ENCODE measurements at places on chromosomes 12 and 14.

- no peak for DNase-seq
Measured at GRCh38 chr14:26598081-26598671, 343 bp upstream of the NOVA1 start.

DNA sequence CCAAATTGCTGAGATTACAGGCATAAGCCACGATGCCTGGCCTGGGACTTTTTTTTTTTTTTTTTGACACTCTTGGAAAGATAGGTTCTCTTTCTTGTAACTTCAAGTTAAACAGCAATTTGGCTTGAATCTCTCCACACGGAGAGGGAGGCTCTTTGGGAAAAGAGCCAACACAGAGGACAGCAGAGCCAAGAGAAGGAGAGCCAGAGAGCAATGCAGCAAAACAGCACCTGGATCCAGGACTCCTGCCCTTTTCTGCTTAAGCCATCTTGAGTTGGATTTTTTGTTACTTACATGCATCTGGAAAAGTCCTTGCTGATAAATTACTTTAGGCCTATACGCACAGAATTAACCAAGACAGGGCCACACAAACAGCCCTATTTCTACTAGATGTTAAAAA lies 176.8 kb downstream of the APAF1 start:
- no peak for DNase-seq

GRCh38 chr14:104843442-104844305 lies 21.4 kb upstream of the CEP170B start:
- DNase-seq: no peak

GRCh38 chr12:76883811-76884210 lies 5.0 kb upstream of the CSRP2 start:
- no peak for DNase-seq

- no peak for DNase-seq
Measured at GRCh38 chr12:77319166-77319565, 253.8 kb upstream of the E2F7 start.

GRCh38 chr12:69007101-69007854 lies 74.3 kb upstream of the CPM start:
- DNase-seq: no peak

DNA sequence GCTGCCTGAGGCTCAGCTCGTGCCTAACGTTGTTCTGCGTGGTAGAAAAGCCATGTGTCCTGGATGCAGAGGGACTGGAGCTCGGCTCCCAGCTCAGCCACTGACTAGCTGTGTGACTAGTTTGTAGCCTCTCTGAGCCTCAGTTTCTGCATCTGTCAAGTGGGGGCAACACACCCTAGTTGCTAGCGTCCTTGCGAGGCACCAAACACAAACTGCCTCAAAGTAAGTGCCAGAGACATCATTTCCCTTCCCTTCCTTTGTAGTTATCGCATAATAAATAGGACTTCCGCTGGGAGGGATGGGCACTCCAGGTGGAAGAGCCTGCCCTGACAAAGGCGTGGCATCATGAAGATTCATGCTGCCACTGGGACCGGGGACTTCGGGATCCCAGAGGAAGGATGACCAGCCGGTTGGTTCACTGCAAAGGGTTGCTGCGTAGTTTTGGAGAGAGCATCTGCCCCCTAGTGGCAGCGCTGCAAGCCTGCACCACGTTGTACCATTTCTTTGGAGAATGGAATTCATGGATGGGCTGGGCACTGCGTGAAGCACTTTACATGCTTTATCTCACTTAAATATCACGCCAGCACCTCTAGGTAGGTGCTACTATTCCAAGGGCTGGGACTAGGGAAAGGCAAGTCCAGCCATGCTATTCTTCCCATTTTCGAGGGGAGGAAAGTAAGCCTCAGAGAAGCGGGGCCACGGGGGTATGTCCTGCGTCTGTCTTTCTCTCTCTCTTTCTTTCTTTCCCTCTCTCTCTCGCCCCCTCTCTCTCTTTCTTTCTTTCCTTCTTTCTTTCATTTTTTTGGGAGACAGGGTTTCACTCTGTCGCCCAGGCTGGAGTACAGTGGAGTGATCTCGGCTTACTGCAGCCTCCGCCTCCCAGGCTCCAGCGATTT lies 4.6 kb downstream of the CCDC197 start:
- peak; percentile 32 for DNase-seq

- no peak for DNase-seq
Measured at GRCh38 chr12:92608151-92609091, 94.4 kb upstream of the PLEKHG7 start.

GRCh38 chr12:120596901-120597300 lies 15.7 kb upstream of the POP5 start:
- no peak for DNase-seq

GRCh38 chr14:76267322-76268046 lies 108.5 kb upstream of the ESRRB start:
- no peak for DNase-seq

- no peak for DNase-seq
Measured at GRCh38 chr12:65882486-65882885, 58.2 kb downstream of the HMGA2 start.

DNA sequence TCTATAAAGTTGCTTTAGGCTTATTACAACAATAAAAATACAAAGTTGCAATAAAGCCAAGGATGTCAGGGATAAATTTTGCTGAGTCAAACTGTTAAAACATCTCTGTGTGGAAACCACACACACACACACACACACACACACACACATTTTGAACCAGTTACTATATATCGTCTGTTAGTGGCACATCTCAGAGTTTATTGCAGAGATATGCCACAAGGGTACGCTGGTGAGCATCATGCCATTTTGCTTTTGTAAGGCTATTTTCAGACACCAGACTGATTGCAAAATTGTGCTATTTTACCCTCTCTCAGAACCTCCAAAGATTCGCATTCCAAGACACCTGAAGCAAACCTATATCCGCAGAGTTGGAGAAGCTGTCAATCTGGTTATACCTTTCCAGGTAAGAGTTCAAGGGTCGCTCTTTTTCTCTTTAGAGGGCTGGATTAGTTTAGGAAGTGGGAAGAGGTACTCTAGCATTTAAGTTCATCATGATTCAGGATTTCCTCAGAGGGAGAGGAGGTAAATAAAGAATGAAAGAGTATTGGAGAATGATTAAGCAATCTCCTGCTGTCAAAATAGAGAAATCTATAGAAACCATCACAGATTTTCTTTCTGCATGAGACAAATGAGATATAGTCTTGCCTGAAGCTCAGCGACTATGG lies 27.3 kb upstream of the CHPT1 start:
- DNase-seq: no peak

GRCh38 chr12:47509398-47509851 lies 196.4 kb downstream of the RPAP3 start:
- no peak for DNase-seq

GRCh38 chr12:30598889-30599288 lies 96.8 kb downstream of the IPO8 start:
- DNase-seq: no peak

GRCh38 chr14:81400852-81401251 lies 728 bp upstream of the STON2 start:
- DNase-seq: peak; percentile 61

DNA sequence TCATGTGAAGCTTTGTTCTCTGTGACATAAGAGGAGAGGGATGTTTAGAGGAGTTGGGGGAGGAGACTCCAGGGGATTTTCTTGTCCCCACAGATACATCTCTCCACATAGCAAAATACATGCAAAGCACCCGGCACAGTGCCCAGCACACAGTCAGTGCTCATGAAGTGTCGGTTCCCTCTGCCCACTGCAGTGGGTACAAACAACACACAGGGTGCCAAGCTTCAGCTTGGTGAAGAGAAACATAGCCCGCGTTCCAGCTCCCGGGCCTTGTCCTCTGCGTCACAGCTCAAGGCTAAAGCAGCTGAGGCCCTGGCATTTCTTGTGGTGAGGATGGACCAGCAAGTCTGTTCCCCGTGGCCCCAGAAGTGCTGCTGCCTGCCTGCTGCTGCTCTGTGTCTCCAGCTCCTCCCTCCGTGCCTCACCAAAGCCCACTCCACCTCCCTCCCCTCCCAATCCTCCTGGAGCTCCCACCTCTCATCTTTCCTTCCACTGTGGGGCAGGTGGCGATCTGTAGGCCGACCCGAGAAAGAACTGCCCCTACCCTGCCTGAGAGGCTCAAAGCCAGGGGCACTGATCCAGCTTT lies 57.0 kb upstream of the FKBP4 start:
- no peak for DNase-seq

DNA sequence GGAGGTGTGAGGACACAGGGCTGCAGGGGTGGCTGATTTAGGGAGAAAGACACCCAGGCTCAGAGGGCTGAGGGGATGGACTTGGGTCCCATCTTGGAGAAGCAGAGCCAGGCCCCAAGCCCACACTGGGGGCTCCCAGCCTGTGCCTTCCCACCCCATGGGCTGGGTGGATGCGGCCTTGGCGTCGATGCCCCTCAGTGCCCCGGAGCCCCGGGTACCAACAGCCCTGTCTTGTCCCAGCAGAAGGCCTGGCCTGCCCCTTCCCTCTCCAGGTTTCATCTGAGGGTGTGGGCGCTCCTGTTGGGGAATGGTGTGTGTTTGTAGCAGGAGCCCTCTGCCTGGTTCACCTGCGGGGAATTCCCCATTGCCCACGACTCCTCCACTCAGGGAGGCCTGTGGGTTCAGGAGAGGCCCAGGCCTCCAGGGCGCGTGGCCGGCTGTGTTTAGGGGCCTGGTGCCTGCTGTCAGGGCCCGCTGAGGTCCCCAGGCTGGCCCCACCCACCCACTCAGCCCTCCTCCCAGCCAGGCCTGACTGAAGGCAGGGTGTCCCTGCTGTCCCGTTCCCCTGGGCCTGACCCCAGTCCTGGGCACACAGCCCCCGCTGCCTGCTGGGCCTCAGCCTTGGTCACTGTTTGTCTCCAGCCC lies 51.1 kb upstream of the BEGAIN start:
- no peak for DNase-seq

GRCh38 chr12:111430433-111431353 lies 25.0 kb downstream of the SH2B3 start:
- DNase-seq: no peak

GRCh38 chr14:61145034-61145902 lies 135.9 kb downstream of the TMEM30B start:
- no peak for DNase-seq

GRCh38 chr14:56295743-56296142 lies 177.5 kb downstream of the PELI2 start:
- no peak for DNase-seq

- DNase-seq: no peak
Measured at GRCh38 chr14:22837114-22837749, 847 bp downstream of the MMP14 start.

DNA sequence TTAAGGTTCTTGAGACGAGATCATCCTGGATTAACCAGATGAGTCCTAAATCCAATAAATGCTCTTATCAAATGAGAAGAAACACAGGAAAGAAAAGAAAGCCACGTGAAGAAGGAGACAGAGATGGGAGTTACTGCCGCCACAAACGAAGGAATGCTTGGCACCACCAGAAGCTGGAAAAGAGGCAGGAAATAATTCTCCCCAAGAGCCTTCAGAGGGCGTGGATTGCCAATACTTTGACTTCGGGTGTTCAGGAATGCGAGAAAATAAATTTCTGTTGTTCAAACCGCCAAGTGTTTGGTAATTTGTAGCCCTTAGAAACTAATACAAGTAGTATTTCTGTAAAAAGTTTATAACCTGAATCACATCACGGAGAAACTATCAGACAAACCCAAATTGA lies 31.3 kb downstream of the ABCD2 start:
- no peak for DNase-seq

DNA sequence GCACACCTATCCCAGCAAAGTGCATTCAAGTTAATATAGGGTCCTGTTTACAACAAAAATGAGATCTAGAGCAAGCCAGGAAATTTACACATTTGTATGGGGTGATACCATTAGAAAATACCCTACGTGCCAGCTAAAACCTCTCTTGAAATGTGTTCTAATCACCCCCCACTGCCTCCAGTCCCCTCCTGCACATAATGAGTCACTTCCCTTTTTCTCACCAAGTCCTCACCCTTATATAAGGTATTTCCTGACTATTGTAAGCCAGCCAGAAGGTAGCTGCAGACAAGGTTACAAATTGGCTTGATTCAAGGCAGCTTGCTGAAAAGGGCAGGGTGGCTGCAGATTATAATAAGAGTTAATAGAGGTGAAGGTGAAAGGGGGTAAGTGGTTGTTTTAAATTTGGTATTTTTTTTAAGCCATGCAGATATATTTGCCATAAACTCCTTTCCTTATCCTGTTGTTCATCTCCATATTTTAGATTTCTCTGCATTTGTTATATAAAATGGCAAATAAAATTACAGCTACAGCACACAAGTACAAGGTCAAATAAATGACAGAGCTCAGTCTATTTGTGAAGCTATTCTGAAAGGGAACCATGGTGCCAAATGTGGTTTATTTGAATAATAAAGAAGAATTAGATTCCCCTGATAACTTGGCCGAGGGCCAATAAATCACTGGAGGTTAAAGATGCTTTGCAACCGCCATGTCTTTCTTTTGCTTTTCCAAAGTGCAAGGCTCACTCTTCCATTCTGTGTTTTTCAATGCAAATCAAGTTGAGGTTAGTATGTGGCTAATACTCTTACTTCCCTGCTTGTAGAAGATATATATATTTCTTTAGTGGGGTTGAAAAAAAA lies 385.9 kb downstream of the EGLN3 start:
- DNase-seq: peak; percentile 15

GRCh38 chr14:75322746-75323145 lies 44.1 kb downstream of the FOS start:
- DNase-seq: no peak

GRCh38 chr12:126182619-126183236 lies 1117.5 kb downstream of the AACS start:
- DNase-seq: no peak

GRCh38 chr12:49818241-49818895 lies 9.8 kb downstream of the NCKAP5L start:
- no peak for DNase-seq

- no peak for DNase-seq
Measured at GRCh38 chr14:63249092-63249491, 44.8 kb downstream of the RHOJ start.

DNA sequence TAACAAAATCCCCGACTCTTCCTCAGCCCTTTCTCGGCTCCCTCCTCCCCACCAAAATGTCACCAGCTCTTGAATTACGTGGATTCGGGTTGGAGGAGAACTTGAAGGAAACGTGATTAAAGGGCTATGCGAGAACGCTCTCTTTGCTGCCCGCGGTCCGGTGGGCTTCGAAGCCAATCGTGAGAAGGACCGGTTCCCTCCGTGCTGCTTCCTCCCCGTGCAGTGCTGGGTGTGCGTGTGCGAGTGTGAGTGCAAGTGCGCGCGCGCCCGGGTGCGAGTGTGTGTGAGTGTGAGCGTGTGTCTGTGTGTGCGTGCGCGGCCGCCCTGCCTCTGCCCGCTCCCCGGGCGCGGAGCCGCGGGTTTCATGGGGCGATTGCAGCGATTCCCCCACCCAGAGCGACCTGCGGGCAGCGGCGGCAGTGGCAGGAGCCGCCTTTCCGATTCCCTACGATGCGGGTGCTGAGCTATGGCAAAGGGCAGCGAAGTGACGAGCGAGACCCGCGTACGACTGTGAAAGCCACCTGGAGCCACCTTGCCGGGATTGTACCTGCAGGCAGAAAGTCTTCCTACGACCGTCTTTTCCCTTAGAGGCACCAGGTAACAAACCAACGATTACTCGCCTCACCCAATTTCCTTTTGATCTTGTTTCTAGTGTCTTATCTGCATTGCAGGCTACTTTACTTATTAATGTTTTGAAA lies 1.4 kb downstream of the LRFN5 start:
- no peak for DNase-seq
